Thoracic aorta (tissue), 2 donors: ENCODE measurements at places on chromosomes 12 and 14. TPM values are rescaled to one million over a fixed set of nuclear protein-coding genes. Genes with fewer than 3 reads are reported as not detected.

Gene SOAT2
- total RNA-seq: 0.81 TPM

Gene SRGAP1
- 24.1 TPM for total RNA-seq

Gene MLXIP
- 50.3 TPM for total RNA-seq

Gene NRIP2
- 8.1 TPM for total RNA-seq

DNA sequence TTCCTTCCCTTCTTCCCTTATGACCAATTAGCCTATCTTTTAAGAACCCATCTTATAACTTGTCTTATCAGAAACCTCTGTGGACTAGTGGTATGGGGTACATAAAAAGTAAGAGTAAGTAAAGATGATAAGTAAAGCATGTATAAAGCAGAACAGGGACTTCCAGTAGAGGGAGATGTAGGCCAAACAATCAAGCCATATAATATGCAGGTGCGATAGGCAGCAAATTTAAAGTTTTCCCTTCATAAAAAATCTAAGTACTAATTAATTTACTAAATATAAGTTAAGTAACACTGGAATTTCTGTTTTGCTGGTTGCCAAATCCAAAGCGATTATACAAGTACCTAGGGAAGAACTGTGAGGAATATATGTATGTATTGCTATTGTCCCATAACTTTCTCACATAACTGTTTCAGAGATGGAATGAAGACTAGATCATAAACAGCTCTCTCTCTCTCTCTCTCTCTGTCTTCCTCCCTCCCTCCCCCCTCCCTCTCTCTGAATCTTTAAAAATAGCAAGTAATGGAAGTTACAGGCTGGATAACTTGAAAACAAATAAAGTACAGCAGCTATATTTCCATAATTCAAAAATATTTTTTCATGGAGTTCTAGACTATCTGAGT, 25.7 kb downstream of the METTL25 start:
- no peaks in the 10 kb centered on the region for H3K36me3 ChIP-seq
- H3K27ac ChIP-seq: no peak overlapping the region
- no peak for DNase-seq
- no peak overlapping the region for H3K4me3 ChIP-seq
- H3K4me1 ChIP-seq: no peaks in the 10 kb centered on the region

GRCh38 chr14:35222872-35223466, 69.2 kb upstream of the PSMA6 start:
- DNase-seq: no peak
- H3K4me3 ChIP-seq: no peak overlapping the region
- no peaks in the 10 kb centered on the region for H3K27me3 ChIP-seq
- H3K4me1 ChIP-seq: peaks cover 23% of the 10 kb centered on the region

GRCh38 chr12:46657453-46658411, 168.1 kb downstream of the SLC38A4 start:
- H3K4me3 ChIP-seq: no peak overlapping the region
- no peaks in the 10 kb centered on the region for H3K36me3 ChIP-seq
- peak overlapping the region; percentile 79 for H3K27ac ChIP-seq
- no peak for DNase-seq
- H3K27me3 ChIP-seq: no peaks in the 10 kb centered on the region
- H3K4me1 ChIP-seq: peaks cover 43% of the 10 kb centered on the region

DNA sequence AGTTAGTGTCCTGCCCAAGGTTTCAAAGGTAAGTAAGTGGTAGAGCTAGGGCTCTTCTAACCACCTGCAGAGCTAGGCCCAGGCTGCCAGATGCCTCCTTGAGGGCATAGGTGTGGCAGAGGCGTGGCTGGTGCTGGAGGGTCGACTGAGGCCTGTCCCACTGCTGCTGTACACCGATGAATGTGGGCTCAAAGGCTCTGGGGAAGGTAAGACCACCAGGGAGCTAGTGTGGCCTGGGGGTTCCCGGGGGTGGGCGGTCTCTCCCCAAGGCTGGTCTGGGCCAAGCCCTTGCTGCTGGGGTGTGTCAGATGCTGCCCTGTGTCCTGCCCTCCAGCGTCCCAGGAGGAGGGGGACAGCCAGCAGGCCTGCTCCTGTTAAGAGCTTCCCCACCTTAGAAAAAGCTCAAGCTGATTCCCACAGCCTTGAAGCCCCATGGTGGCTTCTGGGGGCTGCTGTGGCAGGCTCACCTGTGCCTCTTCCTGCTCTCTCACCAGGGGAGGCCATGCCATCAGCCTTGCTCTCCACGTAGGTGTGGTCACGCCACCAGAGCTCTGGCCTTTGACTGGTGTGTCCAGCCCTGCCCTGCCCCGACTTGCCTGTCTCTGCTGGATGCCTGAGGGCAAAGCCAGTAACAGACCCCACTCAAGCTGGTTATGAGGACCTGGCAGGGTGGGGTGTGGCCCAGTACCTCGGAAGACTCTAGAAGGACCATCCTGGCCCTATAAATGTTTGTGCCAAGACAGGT, 36.8 kb downstream of the SH2B3 start:
- H3K36me3 ChIP-seq: peaks cover 4% of the 10 kb centered on the region
- H3K27me3 ChIP-seq: no peaks in the 10 kb centered on the region
- H3K4me3 ChIP-seq: no peak overlapping the region
- peaks cover 18% of the 10 kb centered on the region for H3K4me1 ChIP-seq
- DNase-seq: no peak
- no peak overlapping the region for H3K27ac ChIP-seq

DNA sequence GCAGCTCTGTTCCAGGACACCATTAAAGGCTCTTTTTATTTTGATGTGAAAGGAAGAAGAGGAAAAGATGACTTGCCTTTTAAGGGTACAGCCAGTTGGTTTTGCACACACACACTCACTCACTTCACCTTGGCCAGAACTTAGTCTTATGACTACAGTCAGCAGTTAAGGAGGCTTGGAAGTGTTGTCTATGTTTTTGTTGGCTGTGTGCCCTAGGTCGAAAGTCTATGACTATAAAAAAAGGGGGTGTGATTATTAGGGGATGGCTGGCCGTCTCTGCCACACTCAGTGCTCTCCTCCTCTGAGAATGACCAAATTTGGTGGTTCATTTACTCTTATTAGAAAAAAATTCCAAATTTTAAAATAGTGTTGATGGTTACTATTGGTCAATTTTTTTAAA, 139.5 kb upstream of the OTX2 start:
- no peak overlapping the region for H3K4me3 ChIP-seq
- H3K36me3 ChIP-seq: no peaks in the 10 kb centered on the region
- H3K4me1 ChIP-seq: no peaks in the 10 kb centered on the region
